ENCODE measurements at places on chromosomes 3 and 15.

GRCh38 chr15:64525828-64526530 lies 65.6 kb downstream of the ZNF609 start:
- no peak for DNase-seq

DNA sequence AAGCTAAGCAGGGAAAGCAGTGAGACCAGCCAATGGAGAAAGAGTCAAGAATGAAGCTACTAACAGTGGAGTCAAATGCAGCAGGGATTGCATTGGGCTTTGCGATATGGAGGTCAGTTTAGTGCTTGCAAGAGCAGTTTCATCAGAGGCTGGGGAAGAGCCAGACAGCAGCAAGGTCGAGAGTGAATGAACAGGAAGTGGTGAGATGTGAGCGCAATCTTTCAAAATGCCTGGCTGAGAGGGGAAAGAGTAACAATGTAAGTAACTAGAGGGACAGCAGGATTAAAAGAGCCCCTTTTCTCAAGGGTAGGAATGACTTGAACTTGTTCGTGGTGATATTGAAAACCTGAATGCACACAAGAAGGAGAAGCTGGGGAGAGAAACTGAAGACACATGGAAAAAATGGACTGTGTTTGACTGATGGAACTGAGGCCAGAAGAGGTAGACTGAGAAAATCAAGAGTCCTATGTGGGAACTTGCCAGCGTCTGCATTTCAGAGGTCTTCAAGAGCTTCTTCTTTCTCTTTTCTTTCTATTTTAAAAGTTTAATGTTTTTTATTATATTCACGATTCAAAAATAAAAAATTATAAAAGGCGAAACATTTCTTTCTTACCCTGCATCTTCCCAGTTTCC lies 30.6 kb upstream of the GPR160 start:
- DNase-seq = no peak

- DNase-seq = no peak
Measured at GRCh38 chr3:196976941-196977340, 8.3 kb upstream of the PIGZ start.

- peak; percentile 40 for DNase-seq
Measured at GRCh38 chr3:33047842-33048834, 48.8 kb downstream of the GLB1 start.

DNA sequence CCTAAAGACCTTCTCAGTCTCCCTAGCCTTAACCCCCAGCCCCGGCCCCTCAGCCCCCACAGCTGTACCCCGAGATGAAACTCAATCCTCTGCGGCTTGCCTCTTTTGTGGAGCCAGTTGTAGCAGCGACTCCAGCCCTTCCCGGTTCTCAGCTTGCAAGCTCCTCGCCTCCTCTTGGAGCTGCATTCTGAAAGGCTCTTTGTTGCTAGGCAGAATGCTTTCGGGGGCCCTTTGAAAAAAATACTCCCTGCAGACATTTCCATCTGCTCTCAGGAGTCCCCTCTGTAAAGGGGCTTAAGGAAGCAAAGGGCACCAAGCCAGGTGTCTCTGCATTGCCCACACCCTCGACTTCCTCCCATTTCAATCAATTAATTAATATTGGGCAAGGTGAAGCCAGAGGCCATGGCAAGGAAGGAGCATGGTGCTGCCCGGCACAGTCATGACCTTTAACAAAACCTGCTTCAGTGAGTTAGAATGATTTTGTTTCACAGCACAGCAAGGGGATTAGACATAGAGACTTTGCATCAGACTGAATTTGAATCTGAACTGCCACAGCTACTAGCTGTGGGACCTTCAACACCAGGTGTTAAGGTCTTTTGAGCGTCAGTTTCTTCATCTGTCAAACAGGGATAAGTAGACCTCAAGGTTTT lies 65.5 kb downstream of the SRGAP3 start:
- DNase-seq = no peak

GRCh38 chr3:183301937-183302580 lies 49.0 kb downstream of the B3GNT5 start:
- DNase-seq = no peak

DNA sequence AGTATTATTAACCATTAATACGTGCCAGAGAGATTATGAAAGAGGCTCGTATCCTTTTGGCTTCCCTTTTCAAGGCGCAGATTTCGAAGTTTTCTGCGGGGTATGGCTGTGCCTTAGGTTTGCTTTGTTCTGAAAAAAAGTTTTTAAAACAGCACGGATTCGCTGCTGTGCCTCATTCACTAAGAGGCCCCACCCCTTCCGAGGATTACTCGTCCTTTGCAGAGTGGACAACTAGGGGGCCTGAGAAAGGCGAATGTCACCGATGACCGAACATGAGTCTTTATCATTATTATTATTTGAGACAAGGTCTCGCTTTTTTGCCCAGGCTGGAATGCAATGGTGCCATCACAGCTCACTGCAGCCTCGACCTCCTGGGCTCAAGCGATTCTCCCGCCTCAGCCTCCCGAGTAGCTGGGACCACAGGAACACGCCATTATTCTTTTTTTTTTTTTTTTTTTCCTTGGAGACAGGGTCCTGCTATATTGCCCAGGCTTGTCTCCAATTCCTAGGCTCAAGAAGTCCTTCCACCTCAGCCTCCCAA lies 684 bp upstream of the RPS27L start:
- DNase-seq = no peak

GRCh38 chr3:170483485-170484262 lies 65.0 kb downstream of the CLDN11 start:
- DNase-seq = no peak

- no peak for DNase-seq
Measured at GRCh38 chr15:81911022-81911971, 134.5 kb downstream of the MEX3B start.

DNA sequence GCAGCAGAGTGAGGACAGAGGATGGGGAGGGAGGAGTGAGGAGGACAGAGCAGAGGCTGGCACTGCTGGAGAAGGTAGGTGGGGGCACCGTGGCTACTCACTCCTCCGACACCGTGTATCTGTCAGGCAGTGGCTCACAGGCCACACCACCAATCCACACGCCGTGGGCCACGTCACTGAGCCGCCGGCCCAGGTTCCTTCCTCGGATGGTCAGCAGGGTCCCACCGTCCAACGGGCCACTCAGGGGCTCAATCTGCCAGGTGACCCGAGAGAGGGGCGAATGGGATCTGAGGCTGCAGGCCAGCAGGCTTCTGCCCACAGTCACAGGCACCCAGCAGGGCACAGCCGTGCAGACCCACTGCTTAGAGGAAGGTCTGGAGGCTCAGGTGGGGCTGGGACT lies 30.5 kb downstream of the H1-8 start:
- no peak for DNase-seq

- no peak for DNase-seq
Measured at GRCh38 chr15:75313116-75313845, 22.6 kb upstream of the COMMD4 start.

DNA sequence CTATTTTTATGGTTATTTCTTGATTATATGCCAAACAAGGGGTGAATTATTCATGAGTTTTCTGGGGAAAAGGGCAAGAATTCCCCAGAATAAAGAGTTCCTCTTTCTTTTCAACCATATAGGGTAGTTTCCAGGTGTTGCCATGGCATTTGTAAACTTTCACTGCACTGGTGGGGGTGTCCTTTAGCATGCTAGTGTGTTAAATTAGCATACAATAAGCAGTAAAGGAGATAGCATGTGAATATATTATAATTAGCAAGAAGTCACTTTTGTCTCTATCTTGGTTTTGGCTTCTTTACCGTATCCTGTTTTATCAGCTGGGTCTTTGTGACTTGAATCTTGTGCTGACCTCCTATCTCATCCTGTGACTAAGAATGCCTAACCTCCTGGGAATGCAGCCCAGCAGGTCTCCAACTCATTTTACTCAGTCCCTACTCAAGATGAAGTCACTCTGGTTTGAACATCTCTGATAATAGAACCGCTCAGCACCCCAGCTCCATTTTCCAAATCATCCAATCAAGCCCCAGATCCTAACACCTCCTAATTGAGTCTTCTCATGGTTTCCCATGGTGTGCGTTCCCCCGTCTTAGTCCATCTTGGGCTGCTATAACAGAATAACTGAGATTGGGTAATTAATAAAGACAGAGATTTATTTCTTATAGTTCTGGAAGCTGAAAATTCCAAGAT lies 3.4 kb upstream of the SELENOT start:
- no peak for DNase-seq

- DNase-seq = no peak
Measured at GRCh38 chr3:71163198-71163918, 420.2 kb downstream of the FOXP1 start.

GRCh38 chr3:31768479-31769125 lies 212.5 kb downstream of the OSBPL10 start:
- DNase-seq = peak; percentile 43

DNA sequence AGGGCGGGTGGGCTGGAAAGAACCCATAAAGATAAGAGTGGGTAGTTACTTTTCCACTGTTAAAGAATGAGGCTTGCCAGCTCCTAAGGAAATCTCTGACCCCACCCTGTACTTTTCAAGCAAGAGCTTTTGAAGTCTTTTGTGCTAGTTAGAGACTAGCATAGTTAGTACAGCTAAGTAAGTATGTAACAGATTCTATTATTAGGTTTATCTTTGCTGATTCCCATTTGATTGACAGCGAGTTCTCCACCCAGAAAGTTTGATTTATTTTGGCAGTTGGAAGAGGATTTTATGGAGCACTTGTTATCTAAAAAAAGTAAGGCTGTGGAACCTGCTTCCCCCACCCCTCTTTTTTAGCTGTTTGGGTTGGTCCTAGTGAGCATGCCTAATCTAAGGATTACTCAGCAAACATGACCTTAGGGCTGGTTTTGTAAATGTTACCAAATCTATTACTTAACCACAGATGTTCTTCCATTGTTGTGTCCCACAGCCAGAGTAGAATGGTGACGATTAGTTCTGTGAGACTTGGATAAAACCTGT lies 57.6 kb downstream of the FNDC3B start:
- DNase-seq = no peak

- DNase-seq = no peak
Measured at GRCh38 chr15:72242775-72243370, 11.9 kb upstream of the PKM start.

DNA sequence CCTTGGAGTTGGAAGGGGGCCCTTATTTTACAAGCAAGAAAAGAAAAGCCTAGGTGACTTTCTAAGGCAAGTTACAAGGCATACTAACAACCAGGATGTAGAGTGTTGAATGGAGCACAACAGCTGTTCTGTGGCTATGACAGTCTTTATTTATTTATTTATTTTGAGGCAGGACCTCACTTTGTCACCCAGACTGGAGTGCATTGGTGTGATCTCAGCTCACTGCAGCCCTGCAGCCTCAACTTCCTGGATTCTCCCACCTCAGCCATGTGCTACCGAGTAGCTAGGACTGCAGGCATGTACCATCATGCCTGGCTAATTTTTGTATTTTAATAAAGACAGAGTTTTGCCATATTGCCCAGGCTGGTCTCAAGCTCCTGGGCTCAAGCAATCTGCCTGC lies 973.4 kb downstream of the ROBO1 start:
- DNase-seq = no peak

- no peak for DNase-seq
Measured at GRCh38 chr15:68326711-68327354, 49.3 kb downstream of the FEM1B start.

GRCh38 chr3:10628891-10629670 lies 123.7 kb upstream of the ATP2B2 start:
- DNase-seq = no peak

- DNase-seq = no peak
Measured at GRCh38 chr3:178139116-178139515, 397.1 kb upstream of the KCNMB2 start.

DNA sequence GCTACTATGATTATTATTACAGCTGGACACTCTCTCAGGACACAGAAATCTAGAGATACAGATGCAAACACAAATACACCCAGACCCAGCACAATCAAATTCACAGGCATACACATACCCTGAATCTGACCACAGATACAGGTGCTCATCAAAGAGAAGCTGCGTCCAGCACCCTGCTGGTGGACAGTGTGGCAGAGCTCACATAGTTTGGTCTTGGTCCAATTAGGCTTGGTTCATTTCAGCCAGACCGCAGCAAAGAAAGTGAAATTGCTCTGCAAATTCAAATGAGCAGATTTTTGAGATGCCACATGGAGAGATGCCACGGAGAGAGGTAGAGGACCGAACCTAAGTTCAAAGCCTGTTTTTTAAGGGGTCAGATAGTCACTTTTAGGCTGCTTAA lies 55.6 kb downstream of the ANAPC13 start:
- DNase-seq = no peak

- no peak for DNase-seq
Measured at GRCh38 chr3:185631508-185632206, 45.6 kb downstream of the SENP2 start.

DNA sequence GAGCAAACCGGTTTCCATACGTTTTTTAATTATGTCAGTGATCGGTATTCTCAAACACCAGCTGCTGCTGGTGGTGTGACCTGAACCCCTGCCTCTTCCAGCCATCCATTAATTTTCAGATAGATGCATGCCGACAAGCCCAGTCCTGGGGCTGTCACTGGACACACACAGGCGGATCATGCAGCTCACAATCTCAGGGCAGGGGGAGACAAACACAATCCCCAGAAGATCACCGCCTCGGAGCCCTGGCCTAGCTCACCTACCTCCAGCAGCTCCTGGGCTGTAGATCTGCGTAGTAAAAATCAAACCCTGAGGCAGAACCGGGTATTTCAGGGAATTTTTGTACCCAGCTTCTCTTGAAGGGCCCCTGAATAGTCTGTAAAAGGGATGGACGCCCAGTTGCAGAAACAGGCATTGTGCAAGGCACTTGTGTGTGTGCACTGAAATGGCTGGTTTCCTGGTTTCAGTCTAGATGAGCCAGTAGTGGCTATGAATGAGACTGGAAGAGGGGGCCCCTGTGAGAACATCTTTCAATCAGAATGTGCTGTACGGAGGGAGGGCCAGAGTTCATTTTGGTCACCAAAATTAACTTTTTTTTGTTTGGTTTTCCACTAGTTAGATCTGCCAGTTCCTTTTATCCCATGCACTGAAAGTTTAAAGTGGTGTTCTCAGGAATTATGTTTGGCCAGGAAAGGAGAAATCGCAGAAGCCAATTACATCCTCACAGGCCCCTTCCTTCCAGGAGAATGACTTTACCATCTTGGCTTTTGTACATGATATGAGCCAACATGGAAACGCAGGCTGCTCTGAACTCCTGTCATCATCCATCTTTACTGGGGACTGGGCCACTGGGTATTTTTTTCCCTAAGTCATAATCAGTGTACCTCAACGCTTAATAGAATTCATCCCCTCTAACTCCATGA lies 55.0 kb upstream of the RPL32 start:
- DNase-seq = no peak

DNA sequence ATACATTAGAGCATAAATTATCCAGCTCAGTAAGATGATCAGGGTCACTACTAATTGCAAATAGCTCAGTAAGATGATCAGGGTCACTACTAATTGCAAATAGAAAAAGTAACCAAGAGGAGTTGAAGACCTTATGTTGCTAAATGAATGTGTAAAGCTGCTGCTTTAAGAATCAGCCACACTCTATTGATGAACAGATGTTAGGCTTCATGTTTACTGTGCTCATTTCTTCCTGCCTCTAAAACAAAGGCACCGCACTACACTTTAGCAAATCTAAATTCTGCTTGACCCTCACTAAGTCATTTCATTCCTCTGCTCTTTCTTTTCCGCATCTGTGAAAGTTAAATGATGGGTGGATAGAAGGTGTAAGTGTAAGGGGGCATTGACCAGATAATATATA lies 92.6 kb upstream of the PLSCR4 start:
- DNase-seq = no peak

GRCh38 chr3:177519588-177519987 lies 322.3 kb upstream of the TBL1XR1 start:
- no peak for DNase-seq
